Astrocyte of the spinal cord (primary cell): ENCODE measurements at places on chromosomes 1 and 21.

DNA sequence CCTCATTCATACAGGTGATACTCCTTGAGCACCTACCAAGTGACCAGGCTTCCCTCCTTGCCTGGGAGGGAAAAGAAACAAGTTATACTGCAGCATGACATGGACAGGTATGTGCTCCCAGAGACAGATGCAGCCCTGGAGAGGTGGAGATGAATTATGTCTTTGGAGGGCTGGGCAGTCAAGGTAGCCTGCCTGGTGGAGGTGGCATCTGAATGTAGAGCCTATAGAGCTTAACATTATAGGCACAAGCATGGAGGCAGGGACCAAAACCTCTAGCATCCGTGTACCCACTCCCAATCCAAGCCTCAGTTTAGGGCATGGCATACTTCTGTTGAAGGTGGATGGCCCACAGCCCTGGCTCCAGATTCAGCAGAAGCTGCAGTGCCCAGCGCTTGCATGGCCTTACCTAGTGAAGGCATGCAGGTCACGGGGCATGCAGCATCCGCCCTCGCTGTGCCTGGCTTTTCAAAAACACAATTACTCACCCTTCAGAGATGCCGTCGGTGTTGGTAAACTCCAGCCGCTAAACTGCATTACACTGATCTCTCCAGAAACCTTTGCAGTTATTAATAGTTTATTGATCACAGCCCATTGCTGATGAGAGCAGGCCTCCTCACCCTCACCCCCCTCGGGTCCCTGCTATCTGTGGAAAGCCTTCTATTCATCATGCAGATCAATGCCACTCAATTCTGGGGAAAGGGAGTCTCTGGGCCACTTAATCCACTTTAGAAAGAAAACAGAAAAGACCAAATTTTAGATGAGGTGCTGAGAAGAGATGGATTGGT, 151.1 kb upstream of the KLHDC7A start:
- no peak for DNase-seq

DNA sequence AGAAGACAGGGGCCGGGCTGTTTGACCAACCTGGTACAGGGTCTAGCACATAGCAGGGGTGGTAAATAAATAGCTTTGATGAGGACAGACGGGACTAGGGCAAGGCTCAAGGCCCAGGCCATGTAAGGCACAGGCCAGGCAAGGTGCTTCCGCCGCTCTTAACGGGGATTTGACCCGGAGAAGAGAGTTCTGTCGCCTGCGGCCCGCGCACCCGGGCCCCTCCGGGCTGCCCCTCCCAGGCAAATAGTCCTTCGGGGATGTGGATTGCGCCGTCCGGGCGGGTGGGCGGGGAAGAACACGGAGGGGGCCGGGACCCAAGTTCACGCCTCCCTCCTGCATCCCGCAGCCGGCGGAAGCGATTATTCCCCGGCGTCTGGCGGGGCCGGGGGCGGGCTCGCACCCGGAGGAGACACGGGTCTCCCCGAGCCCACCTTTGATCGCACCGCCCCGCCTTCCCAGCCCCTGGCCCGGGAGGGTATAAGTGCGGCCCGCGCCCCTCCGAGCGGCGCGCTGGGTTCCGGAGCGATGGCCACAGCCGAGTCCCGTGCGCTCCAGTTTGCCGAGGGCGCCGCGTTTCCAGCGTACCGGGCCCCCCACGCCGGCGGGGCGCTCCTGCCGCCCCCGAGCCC, at the start of gene MIXL1:
Gene MIXL1 (plus strand): TSS at position 508 of the 629 bp plus-strand sequence. CDS start 18 bp downstream, at position 526.
- no peak for DNase-seq

GRCh38 chr1:168529518-168529917, 14.3 kb downstream of the XCL2 start:
- DNase-seq: no peak

- peak; percentile 60 for DNase-seq
These were observed 5.6 kb downstream of the OSBPL9 start for GRCh38 chr1:51622455-51622913.

- no peak for DNase-seq
These were observed 56.8 kb upstream of the HNRNPU start for GRCh38 chr1:244920911-244921761.

DNA sequence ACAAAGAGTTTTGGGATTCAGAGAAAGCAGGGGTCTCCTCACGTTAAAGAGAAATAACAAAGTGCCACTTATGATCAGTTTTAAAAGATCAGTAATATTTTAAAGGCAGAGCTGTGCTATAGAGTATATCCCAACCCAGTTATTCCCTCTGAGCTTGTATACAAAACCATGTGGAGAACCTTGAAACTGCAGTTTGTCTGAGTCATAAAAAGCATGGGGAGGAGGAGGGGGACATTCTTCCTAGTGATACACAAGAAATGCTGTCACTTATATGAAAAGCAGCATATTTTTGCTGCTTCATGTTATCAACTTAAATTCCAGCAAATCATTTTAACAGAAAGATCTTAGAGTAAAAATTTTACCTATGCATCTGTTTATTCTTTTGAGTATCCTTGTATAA, 244.5 kb downstream of the GPR52 start:
- peak; percentile 10 for DNase-seq

- no peak for DNase-seq
These were observed 346.1 kb downstream of the LMO4 start for GRCh38 chr1:87674791-87675190.

GRCh38 chr1:17075470-17076255, 21.8 kb upstream of the SDHB start:
- DNase-seq: no peak

- no peak for DNase-seq
These were observed 32.4 kb upstream of the PPP1R15B start for GRCh38 chr1:204443871-204444581.

GRCh38 chr1:166166329-166166697, 488 bp downstream of the FAM78B start:
- no peak for DNase-seq

DNA sequence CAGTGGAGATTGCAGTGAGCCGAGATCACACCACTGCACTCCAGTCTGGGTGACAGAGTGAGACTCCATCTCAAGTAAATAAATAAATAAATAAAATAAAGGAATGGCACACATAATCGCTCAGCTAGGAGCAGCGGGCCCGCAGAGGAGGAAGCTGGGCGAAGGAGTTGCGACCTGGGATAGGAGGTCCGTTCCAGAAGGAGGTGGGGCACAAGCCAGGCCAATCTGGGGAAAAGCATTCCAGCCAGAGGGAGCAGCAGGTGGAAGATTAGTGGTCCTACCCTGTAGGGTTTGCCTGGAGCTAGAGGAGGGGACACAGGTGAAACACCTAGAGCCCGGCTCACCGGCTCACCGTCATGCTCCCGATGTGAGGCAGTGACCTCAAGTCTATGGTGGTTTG, 40.3 kb upstream of the CASZ1 start:
- no peak for DNase-seq

- DNase-seq: no peak
These were observed 17.8 kb upstream of the PTGFR start for GRCh38 chr1:78472851-78473496.

DNA sequence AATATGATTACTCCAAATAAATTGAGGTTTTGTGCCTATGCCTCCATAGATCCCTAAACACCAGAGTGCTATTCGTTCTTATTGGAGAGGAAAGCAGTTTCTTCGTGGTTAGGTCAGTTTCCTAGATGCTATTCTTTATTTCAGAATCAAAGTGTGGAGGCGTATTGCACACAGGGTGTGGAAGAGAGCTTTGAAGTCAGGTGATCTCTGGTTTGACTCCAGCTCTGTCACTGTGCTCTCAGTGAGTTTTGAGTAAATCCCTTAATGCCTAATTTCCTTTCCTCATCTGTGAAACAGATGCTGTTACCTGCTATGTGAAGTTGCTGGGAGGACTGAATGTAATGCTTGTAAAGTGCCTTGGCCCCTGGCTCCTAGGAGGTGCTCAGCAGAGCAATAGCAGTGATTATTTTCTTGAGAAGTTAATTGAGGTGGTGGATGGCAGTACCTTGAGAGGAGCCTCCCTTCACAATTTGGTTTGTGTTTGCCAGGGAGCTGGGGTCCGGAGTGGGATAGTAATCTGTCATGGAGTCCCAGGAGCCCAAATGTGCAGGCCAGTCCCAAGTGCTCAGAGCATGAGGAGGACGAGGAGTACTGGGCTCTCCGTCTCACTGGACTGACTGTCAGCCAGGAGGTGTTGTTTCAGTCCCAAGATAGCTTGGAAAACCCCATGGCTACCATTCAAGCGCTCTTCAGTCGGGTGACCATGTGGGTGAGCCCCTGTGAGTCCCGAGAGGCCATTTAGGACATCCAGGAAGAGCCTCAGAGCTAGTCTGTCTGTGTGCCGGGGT, 14.9 kb downstream of the NTPCR start:
- DNase-seq: no peak

DNA sequence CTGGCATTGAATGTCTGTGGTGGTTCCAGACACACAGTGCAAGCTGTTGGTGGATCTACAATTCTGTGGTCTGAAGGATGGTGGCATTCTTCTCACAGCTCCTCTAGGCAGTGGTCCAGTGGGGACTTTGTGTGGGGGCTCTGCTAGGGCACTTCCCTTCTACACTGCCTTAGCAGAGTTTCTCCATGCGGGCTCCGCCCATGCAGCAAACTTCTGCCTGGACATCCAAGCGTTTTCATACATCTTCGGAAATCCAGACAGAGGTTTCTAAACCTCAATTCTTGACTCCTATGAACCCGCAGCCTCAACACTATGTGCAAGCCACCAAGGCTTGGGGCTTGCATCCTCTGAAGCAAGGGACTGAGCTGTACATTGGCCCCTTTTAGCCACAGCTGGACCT, 43.0 kb downstream of the RGS18 start:
- DNase-seq: no peak

GRCh38 chr1:147545133-147545532, 3.8 kb downstream of the BCL9 start:
- DNase-seq: peak; percentile 84

DNA sequence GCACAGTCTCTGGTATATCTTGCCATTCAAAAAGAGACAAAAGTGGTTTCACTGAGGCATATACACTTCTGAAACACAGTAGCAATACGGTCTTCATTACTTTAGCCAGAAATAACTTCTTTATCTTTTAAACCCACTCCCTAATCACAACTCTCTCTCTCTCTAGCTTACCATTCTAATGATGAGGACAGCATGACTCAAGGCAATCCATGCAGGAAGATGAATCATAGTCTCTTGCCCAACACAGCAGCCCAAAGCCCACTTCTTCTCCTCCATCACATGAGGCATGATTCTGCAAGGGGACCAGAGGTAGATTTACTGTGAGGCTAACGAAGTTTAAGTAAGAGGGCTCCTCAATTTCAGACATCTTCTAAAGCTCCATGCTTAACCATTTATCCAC, 285.0 kb upstream of the NR5A2 start:
- peak; percentile 84 for DNase-seq

DNA sequence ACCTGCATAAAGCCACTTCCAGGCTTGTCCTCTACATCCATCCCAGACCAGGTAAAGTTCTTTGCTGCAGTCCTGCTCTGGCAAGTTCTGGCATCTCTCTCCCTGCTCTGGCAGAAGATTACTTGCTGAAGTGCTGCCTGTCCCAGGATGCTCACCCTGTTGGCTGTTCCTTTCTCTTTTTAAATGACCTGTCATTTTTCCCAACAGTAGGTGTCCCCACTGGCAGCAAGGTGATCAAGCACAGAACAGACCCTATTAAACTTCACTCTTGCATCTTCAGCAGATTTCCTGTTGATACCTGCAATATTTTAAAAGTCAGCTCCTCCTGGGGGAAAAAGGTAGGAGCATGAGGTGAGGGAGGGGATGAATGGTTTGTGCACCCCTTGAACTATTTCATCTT, 332.6 kb downstream of the PBX1 start:
- no peak for DNase-seq

GRCh38 chr1:51316846-51317120, 13.6 kb downstream of the TTC39A start:
- peak; percentile 35 for DNase-seq

- no peak for DNase-seq
These were observed 19.6 kb upstream of the CLCA4 start for GRCh38 chr1:86527306-86527705.

DNA sequence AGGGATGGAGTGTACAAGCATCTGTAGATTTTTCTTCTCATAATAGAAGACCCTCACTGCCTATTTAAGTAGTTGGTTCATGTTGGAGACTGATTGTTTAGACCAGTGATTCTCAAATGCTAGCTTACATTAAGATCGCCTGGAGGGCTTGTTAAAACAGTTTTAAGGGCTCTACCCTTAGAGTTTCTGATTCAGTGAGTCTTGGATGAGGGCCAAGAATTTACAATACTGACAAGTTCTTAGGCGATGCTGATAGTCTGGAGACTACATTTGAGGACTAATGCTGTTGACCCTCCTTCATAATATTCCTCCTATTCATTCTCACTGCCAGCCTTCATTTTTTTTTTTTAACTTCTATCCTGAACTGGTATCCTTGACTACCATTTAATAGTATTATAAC, 15.2 kb upstream of the AGO3 start:
- no peak for DNase-seq

GRCh38 chr21:36430841-36431240, 45.6 kb downstream of the CHAF1B start:
- DNase-seq: peak; percentile 31
